Ammon's horn (tissue), 1 donor: ENCODE measurements at places on chromosomes 4 and X.

GRCh38 chrX:72269671-72270251 lies 7.3 kb downstream of the RPS4X start:
- no peak for DNase-seq

GRCh38 chrX:11239230-11239629 lies 54.0 kb upstream of the AMELX start:
- no peak for DNase-seq

DNA sequence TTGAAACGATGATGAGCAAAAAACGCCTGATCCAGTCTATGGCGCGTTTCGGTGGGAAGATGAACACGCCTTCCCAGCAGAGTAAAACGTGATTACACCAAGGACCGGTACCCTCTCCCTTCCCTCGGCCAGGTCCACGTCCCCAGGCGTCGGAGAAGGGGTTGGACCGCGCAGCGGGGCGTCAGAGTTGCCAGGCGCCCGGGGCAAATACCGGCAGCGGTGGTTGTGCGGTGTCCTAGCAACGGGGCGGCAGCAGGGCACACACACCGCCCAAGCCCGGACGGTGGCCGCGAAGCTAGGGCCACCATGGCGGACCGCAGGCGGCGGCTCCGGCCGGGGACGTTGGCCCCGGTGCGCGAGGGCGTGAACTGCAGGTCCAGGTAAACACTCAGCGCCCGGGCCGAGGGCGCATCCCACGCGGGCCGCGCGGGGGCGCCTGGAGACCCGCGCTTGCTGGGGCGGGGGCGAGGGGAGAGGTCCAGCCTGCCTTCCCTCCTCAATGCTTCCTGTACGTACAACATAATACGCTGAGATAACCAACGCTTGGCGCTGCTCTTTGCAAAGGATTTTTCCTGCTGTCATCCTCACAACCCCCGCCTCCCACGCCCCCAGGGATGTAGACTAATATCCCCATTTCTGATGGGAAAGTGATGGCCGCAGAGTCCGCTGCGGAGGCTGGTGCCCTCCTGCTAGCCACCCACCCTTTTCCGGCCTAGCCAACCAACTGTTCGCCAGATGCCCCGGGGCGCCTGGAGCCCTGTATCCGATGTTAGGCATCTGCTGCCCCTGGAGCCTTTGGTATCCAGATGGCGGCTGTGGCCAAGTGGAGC lies at the start of gene FAM47E:
TSS of gene FAM47E (plus strand) at position 281 of the 830 bp plus-strand sequence. CDS start at position 307, 26 bp downstream.
- peak; percentile 80 for DNase-seq

GRCh38 chr4:100164808-100165760 lies 25.2 kb downstream of the DDIT4L start:
- DNase-seq: no peak

DNA sequence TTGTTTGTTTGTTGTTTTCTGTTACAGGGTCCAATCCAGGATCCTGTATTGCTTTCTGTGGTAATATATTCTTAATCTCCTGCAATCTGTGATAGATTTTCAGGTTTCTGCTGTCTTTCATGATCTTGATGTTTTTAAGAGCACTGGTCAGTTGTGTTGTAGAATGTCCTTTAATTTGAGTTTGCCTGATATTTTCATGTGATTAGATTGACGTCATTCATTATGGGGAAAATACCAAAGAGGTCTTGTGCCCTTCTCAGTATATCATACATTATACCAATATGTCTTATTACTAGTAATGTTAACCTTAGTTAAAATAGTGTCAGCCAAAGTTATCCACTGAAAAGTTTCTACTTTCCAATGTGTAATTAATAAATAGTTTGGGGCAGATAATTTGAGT lies 929.3 kb downstream of the PCDH19 start:
- no peak for DNase-seq

- no peak for DNase-seq
Observed at GRCh38 chrX:134813697-134814096, 155.4 kb upstream of the PLAC1 start.

- DNase-seq: no peak
Observed at GRCh38 chr4:71460371-71460770, 121.6 kb downstream of the SLC4A4 start.
